Cortex of kidney (tissue), 1 donor: ENCODE measurements at places on chromosomes 4 and X.

GRCh38 chr4:81914623-81915022, 442.9 kb upstream of the RASGEF1B start:
- DNase-seq = no peak

- no peak for DNase-seq
Measured at GRCh38 chr4:102466298-102466697, 34.9 kb upstream of the NFKB1 start.

GRCh38 chr4:186650401-186651180, 73.1 kb downstream of the FAT1 start:
- no peak for DNase-seq

DNA sequence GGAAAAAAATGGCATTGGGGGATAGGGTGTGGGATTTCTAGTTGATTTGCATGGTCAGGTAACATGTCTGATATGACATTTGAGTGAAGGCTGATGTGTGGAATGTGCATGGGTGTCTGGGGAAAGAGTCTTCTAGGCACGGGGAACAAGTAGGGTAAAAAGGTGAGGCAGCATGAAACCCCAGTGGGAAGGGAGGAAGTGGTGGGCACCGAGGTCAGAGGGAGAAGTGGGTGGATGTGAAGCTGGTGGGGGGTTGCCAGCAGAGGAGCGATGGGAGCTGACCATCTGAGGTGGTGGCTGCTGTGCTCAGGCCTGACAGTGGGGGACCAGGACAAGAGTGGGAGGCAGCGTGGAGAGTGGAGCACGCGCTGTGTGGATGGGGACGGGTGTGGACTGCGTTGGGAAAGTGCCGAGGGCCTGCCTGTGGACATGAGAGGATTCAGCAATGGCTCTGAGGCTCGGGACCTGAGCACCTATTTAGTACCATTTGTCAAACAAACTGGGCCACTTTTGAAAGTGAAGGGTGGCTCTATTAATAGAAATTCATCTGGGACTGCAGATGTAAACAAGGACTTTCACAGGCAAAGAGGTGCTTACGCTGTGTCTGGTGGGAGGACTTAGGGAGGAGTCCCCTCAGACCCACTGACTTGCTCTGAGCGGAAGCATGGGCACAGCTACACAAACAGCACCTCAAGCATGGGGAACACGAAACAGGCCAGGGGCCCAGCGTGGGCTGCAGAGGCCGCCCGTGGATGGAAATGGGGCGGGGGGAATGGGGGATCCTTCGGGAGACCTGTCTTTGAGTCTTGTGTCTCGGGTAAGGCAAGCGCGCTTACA, 16.7 kb upstream of the S100P start:
- DNase-seq = no peak

DNA sequence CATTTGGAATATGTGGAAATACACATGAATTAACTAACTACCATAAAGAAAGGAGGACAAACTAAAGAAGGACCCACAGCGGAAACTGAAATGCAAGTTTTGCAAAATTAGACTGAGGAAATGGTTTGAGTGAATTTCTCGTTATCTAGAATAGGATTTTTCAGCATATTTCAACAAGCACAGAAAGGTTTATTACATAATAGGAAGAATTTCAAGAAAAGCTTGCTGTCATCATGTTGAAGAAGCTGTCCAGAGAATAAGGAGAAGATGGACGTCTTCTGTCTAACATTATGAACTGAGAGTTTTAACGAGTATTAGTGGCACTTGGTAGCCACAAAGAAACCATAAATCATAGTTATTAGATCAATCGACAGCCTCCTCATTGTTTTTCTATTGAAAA, 45.0 kb downstream of the TEC start:
- no peak for DNase-seq

DNA sequence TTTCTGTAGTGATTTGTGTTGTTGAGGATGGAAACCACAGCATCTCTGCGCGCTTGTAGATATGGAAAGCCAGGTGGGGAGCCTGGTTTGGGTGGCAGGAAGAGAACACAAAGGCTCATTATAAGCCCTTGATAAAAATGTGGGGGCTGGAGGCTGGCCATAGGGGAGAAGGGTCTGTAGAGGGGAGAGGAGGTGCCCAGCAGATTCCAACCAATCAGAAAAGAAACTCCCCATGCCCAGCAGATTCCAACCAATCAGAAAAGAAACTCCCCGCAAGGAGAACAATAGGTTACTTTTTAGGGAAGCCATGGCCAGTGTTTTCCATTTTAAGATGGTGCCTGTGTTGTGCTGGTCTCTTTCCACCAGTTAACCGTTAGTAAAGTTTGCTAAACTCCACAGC, 9.8 kb upstream of the CENPU start:
- no peak for DNase-seq

DNA sequence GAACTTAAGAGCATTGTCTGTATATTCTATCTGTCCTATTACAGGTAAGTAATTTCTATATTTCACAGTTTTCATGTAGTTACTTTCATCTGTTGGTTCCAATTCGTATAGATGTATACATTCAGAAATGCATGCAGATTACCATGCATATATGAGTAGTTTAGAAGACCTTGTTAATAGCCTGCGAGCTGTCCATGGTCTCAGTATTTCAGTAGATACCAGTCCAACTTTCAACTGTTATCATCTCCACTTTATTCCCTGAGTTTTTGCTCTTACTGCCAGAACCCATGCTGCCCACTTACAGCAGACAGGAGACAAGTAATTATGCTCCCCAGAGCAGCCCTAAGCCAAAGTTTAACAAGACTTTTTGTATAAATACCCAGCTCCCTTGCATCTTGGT, 37.7 kb downstream of the VEGFC start:
- DNase-seq = no peak

- DNase-seq = no peak
Measured at GRCh38 chr4:38150766-38151165, 190.6 kb downstream of the PTTG2 start.

- DNase-seq = no peak
Measured at GRCh38 chr4:81747242-81747930, 275.7 kb upstream of the RASGEF1B start.

GRCh38 chrX:33138677-33139249, 72.6 kb downstream of the DMD start:
- DNase-seq = no peak

DNA sequence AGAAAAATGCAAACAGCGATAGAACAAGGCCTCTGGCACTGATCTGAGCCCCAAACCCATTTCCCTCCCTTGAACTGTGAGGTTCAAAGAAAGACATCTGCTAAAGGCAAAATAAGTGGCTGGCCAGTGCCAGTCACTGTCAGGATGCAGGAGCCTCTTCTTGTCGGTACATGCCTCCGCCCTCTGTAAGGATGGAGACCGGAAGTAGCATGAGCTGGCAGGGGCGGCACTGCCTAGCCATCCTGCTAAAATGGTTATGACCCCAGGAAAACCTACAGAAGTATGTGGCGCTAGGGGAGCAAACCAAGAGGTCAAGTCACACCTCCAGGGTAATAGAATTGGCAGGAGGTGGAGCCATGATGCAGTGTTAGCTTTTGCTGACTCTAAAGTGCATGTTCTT, 180.3 kb downstream of the DCLK2 start:
- DNase-seq = no peak

- no peak for DNase-seq
Measured at GRCh38 chr4:186027405-186027804, 41.6 kb upstream of the TLR3 start.

DNA sequence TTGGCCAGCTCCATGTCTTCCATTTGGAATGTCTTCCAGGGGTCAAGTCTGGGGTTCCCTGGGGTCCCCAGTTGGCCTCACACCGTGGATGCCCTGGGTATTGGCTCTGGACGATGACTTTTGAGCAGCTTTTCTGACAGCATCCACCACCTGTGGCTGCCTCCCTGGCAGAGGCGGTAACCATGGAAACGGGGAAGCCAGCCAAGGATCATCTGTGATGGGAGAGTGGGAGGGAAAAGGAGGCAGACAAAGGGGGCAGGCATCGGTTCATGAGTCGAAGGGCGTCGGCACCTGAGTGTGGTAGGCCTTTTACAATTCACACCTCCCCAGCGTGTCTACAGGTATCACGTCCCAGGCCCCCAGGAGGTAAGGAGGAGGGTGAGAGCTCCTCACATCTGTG, 152.2 kb downstream of the ASMT start:
- DNase-seq = no peak

DNA sequence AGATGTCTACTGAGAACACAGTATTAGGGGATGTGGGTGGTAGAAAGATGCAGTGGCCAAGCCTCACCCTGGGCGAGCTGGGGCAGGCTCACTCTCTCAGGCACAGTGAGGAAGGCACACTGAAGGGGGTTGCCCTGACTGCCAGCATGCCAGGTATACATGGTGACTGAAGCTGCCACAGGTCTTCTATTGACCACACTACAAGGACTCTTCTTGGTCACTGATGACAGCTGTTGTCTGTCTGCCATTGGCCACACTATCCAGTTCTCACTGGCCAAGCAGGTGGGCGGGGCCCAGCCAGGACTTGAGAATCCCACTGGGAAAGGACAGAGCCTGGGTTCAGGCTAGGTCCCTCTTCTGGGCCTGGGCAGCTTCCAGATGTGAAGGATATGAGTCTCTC, 39.7 kb upstream of the TBC1D14 start:
- no peak for DNase-seq

GRCh38 chr4:55927803-55928437, 20.8 kb upstream of the CEP135 start:
- no peak for DNase-seq

DNA sequence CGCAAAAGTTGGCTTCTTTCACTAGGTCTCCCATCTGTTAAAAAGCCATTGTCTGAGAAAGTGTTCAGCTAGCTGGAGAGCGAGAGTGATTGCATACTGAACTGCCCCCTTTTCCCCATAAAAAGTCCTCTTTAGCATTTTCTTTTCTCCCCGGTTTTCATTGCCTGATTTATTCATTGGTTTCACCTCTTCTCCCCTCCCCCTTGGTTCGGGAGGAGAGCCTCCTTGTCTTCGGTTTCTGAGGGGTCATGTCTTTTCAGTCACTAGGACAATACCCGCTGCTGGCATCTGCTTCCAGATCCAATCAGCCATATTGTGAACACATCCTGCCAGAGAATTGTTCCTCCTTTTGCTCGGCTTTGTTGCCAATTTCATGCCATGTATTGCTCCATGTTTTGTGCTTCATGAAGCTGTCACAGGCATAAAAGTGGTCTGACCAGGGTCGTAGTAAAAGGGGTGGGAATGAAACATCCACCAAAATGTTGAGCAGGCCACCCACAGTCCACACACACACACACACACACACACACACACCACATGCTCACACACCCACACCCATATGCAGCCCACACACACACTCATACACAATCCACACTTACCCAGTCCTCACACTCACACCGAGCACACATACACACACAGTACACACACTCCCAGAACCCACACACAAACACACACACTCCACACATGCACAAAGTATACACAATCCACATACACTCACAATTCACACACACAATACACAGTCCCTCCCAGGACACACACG, 136.0 kb downstream of the NKX6-1 start:
- no peak for DNase-seq

- no peak for DNase-seq
Measured at GRCh38 chr4:66693694-66694093, 851.6 kb downstream of the CENPC start.

DNA sequence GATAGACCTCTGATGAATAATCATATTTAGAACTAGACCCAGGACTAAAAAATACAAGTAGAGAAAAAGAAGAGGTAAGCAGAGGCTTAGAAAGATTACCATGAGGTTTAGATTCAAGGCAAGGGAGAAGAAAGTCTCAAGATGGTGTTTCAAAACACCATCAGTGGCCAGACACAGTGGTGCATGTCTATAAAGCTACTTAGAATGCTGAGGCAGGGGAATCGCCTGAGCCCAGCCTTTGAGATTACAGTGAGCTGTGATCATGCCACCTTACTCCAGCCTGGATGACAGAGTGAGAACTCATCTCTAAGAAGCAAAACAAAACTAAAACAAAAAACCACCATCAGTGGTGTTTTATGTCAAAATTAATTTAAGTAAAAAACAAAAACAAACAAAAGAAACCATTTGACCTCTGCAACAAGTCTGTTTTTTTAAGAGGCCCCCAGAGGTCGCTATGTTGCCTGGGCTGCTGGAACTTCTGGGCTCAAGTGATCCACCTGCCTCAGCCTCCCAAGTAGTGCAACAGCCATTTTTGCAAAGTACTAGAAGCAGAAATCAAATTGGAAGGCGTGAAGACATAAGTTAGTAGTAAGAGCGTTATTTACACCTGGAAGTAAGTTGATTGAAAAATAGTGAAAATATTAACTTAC, 784.3 kb downstream of the ADGRL3 start:
- DNase-seq = no peak

- DNase-seq = no peak
Measured at GRCh38 chr4:41746440-41747229, 1.9 kb downstream of the PHOX2B start.

GRCh38 chr4:1821679-1822567, 28.8 kb downstream of the FGFR3 start:
- DNase-seq = no peak

- no peak for DNase-seq
Measured at GRCh38 chr4:2470791-2471190, 1.9 kb downstream of the RNF4 start.

DNA sequence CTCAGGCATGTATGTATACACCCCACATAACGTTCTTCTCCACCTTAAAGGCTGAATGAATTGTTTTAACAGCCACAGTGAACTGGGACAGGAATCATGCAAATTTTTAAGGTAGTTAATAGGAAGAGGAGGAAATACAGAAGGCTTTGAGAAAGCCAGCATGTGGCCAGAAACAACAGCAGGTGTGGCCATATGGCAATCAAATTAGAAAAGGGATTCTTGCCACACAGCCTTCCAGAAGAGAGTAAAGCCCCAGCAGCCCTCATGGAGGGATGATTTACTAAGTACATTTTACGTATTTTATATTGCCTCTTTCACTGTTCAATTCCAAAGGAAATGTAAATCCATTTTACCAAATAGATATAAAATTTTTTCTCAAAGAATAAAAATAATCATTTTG, 792.2 kb downstream of the ADGRL3 start:
- DNase-seq = no peak

GRCh38 chr4:86043755-86044592, 315.9 kb downstream of the MAPK10 start:
- DNase-seq = no peak

DNA sequence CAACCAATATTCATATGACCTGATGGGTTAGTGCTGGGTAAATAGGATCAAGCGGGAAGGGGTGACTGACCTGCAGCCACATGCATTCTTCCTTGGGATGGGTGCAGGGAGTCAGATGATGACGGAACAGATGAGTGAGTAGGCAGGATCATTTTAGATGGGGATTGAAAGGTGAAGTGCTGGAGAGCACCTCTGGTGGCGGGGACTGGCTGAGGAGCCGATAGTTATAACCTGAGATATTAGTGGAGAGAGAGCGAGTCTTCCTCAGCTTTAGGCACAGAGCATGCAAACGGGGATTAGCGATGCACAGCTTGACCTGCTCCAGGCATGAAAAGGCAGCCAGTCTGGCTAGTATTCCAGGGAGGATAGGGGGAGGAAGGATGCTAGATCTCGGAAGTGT, 99.1 kb downstream of the AFF1 start:
- DNase-seq = no peak

GRCh38 chr4:186846426-186846825, 122.8 kb upstream of the FAT1 start:
- DNase-seq = no peak

GRCh38 chrX:338836-339400, 20.3 kb upstream of the GTPBP6 start:
- no peak for DNase-seq
